ENCODE measurements at places on chromosomes 16 and 17.

DNA sequence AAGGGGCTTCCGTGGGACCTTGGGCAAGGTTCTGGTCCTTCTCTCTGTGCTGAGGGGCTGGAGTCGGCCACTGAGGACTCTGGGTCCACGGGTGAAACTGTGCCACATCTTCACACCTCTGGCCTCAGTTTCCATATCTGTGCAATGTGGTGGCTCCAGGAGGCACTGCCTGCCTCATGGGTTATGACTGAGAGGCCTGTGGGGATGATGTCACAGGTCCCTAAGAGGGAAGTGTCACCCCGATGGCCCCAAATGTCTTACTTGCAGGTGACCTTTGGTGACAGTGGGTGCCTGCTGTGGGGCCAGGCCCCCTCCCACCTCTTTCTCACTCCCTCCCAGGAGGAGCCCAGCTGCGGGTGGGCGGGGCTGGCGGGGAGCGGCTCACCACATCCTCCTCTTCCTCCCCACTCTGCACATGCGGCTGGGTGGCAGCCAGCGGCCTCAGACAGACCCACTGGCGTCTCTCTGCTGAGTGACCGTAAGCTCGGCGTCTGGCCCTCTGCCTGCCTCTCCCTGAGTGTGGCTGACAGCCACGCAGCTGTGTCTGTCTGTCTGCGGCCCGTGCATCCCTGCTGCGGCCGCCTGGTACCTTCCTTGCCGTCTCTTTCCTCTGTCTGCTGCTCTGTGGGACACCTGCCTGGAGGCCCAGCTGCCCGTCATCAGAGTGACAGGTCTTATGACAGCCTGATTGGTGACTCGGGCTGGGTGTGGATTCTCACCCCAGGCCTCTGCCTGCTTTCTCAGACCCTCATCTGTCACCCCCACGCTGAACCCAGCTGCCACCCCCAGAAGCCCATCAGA, at the start of gene IL21R:
IL21R (plus strand) TSS at position 407 of the 801 bp plus-strand sequence. CDS start 27,898 bp downstream, outside the sequence.
- DNase-seq: peak; percentile 14

DNA sequence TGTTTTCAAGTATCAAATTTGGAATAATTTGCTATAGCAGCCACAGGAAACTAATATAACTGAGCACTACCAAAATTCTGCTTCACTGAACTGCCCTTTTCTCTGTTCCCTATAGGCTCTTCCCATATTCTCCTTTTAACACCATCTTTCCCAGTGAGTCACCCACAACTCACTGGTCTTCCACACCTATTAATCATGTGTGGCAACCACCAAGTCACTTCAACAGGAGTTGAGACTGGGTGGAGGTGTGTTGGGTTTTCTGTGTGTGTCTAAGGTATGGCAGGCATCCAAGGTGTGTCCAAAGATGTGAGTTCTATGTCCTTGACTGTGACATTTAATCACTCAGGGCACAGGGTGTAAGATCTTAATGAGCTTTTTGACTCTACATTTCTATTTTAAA, 610.0 kb upstream of the CDH11 start:
- DNase-seq: no peak

- DNase-seq: no peak
Observed at GRCh38 chr16:49439050-49439449, 65.4 kb downstream of the C16orf78 start.

GRCh38 chr16:66473051-66473571, 46.0 kb downstream of the BEAN1 start:
- no peak for DNase-seq

DNA sequence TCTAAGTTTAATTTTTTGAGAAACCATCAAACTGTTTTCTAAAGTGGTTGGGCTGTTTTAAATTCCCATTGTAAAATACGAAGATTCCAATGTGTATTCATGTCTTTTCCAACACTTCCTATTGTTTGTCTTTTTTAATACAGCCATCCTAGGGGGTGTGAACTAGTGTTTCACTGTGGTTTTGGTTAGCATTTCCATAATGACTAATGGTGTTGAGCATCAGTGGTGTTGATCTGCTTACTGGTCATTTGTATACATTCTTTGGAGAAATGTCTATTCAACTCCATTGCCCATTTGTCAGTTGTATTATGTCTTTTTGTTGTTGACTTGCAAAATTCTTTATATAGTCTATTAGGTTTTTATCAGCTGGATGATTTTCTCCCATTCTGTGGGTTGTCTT, 239.2 kb upstream of the AXIN2 start:
- no peak for DNase-seq

GRCh38 chr17:8818654-8819330, 19.6 kb upstream of the MFSD6L start:
- DNase-seq: no peak

DNA sequence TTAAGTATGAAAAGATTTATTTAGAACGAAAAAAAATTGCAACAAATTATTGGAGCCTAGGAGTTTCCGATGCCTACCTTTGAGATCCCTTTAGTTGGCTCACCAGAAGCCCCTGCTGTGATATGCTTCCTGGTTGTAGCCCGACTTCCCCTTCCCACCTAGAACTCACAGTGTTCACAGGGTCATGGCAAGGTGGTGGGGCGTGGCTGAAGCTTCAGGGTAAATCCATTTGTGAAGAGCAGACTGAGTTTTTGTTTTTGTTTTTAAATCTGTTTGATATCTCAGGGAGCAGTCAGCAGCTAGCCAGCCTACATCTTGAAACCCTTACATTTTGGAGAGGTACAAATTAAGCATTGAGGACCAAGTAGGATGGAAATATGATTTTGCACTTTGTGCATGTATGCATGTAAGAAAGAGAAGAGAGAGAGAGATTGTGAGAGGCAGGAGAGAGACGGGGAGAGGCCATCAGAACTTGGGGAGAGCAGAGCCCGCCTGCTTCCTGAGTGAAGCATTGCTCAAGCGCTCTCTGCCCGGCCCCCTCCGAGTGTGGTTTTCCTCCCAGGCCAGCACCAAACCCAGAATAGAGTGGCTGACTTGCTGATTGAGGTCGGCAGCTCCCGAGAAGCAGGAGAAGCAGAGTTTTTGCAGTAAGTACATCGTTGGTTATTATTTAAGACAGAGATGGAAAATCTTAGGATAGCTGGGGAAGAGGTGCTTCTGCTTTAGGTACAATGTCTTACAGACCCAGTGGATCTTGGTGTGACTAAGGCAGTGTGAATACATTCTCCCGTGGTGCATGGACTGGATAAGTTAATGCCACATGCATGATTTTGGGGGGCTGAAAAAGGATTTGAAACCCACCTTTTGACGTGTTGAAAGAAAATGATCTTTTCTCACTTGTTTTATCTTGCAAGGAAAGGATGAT, 64.2 kb downstream of the SPECC1 start:
- DNase-seq: peak; percentile 90

DNA sequence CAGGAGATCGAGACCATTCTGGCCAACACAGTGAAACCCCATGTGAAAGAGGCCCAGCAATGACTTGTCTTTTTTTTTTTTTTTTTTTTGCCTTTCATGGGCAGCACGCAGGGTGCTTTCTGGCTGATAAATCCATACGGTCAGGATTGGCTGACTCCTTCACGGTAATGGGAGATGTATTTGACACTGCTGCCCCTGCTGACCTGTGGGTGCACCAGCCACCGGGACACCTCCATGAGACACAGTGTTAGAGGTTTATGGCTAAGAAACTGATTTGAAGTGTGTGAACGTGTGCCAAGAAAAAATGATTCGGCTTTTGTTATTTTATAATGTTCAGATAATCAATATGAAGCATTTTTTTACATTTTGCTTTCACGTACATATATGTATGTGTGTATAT, 48.4 kb downstream of the MAP2K6 start:
- no peak for DNase-seq

DNA sequence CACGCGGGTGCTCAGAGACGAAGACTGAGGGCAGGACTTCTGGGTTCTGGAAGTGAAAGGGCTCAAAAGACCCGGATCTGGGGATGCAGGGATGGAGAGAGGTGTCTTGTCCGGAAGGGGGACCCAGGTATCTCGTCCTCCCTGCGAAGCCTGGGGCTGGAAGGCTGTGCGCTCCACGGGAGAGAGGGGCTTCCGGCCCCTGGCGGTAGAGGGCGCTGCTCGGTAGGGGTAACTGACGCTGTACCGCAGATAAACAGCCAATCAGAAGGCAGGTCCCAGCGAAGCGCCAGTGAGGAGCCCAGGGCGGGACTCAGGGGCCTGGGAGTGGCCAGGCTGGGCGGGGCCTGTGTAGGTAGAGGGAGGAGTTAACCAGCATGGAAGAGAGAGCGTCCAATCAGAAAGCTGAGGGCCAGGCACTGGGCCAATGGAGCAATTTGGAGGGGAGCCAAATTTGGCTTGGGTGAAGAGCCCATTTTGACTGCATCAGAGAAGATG, 804 bp downstream of the TGFB1I1 start:
- DNase-seq: no peak

- DNase-seq: no peak
Observed at GRCh38 chr17:64157669-64158180, 27.8 kb upstream of the ERN1 start.

All from posterior cingulate gyrus (tissue), 11 donors.